ENCODE measurements at places on chromosomes 2 and 18. TPM values are rescaled to one million over a fixed set of nuclear protein-coding genes. Genes with fewer than 3 reads are reported as not detected.

DNA sequence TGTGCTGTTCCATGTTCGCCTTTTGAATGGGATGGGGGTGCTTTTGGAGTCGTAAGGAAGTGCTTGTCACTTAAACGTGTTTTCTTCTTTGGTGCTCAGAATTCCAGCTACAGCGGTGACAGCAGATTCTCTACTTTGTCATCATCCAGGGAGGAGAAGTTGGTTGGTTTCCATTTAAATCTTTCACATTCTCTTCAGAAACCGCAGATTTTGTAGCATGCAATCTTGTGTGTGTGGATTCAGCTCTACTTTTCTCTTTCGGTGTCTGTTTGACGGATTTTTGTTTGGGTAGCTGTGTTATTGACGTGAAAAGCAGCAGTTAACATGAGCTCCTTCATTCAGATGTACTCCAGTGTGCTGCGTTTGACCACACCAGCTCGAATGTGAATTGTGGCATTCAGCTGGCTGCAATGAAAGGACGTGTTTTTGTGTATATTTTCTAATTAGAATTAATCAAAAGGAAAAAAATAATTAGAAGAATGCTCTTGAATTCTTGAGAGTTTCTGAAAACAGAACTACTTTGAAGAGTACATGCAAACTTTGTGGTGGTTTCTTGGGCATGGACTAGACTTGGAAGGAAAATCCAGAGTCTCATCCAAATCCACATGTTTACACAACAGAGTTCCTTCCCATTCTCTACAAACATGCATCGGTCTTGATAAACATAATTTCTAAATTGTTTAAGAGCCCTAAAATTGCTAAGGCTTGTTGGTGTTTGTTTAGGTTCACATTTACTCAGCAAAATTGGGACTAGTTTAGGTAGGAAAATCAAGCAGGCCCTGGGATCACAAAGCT, 68.7 kb upstream of the RBM44 start:
- no peak for DNase-seq

DNA sequence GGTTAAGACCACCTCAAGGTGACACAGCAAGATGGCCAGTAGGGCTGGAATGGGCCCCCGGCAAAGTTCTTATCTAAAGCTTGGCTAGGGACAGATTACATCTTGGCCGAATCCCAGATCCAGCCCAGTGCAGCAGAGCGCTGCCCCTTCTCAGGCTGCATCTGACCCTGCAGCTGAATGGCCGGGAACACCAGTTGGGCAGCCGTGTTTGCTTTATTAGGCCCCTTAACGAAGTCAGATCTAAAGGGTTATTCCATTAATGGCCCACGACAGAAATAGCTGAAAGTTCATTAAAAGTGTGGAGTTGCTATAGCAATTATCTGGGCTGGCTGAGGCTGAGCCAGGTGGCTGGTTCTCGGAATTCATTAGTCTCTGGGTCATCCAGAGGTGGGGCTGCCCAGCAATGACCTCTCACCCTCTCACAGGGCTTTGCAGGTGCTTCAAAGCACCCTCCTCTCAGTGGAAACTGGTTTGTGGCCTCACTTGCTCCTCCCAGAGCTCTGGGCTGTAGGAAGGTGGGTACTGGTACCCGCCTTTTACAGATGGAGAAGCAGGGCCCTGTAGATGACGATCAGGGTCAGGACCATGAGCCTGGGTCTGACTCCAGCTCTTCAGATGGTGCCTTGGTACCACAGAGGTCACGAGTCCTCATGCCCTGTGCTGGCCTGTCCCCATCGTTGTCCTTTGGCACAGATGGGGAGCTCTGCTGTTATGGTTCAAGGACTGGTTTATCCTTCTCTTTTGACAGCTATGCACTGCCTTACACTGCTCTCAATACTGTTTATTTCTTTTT, 68.8 kb downstream of the EMX1 start:
- no peak for DNase-seq

DNA sequence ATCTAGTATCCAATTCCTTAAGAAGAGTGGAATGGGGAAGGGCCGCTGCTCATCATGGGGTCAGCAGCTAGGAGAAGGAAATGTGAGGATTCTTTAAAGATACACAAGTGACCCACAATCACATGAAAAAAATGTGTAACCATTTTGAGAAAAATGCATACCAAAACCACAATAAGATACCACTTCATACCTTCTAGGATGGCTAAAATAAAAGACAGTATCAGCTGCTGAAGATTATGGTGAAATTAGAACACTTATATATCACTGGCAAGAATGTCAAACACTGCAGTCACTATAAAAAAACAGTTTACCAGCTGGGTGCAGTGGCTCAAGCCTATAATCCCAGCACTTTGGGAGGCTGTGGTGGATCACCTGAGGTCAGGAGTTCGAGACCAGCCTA, 67.9 kb downstream of the C2orf74 start:
- DNase-seq = no peak

DNA sequence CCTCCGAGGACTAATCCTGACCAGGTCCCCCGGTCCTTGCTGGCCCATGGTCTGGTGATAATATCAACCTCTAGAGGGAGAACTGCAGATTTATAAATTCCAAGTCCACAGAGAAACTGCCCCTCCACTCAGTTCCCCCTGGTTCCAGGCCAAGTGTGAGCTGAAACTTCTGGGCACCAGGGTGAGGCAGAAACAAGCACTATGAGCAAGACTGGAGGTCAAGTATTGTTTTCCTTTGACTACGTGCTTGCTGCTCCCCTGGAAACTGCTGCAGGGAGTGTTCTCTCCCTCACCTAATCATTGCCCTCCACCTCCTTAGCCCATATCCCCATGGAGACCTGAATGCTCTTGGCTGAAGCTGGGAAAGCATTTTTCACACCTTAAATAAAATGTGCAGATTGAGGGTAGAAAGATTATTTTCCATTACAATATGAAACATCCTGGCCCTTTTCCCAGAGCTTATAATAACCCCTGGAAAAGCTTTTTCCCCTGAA, 135.2 kb downstream of the RDH14 start:
- no peak for DNase-seq

DNA sequence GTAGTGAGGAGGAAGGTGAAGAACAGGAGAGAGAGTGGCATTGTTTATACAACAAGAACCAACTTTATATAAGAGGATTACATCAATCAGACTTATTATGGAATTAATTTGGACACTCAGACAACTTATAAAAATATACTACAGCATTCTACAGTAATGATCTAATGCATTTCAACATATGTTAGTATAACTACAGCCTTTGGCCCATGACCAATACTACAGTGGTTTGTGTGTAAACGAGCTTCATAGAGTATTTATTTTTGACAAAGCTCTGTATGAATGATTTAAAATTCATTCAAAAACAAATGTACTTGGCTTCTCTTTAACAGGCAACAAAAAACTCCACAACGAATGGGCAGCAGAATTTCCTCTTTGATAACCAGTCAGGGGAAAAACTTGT, 72.8 kb downstream of the ZNF521 start:
- DNase-seq = no peak

DNA sequence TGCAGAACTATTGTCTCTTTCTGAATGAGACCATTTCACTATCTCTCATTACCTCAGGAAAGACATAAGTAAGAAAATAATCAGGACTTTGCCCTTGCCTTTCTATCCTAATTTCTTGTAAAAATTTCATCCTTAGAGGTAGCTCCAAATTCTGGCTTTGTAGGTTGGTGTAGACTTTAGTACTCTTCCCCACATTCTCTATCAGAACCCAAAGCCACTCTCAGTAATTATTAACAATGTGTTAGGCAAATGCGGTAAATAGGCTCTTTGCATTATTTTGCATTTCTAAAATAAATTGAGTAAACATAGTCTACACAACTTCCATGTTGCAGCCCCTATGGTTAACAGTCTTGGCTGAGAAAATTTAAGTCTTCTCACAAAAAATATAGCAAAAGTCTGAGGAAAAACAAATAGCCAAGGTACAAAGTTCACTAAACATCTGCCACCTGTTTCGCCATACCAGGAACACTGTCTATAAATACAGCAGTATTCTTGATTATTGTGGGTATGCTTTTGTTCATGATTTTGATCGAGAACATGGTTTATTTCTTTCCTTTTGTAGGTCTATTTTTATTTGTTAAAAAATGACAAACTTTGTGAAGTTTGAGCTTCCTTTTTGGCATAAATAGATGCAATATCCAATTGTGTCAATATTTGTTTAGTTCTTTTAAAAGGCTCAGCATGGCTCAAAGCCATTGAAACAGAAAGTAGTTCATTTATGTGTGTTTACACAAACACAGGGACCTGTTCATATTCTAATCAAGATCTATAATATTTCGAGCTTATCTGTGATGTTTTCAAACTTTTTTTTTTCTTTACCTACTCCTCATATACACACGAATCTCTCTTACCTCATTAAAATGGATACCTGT, 1061.5 kb downstream of the CNTNAP5 start:
- no peak for DNase-seq

DNA sequence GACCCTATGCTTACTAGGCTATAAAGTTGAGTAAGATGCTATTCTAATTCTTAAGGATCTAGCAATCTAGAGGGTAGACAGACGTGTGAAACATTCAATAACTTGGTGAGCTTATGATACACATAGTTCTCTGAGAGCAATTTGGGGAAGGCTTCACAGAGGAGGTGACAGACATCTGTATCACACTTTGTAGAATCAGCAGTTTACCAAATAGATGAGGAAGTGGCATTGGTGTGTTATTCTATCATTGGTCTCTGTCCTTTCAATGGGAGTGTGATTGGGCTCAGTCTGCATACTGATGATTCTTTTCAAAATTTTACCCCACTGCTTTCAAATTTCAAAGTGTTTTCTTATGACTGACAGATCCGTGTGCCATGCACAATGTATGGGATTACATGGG, 47.0 kb upstream of the TMEM178A start:
- DNase-seq = no peak

GRCh38 chr18:25503567-25504081, 151.7 kb upstream of the ZNF521 start:
- peak; percentile 69 for DNase-seq

DNA sequence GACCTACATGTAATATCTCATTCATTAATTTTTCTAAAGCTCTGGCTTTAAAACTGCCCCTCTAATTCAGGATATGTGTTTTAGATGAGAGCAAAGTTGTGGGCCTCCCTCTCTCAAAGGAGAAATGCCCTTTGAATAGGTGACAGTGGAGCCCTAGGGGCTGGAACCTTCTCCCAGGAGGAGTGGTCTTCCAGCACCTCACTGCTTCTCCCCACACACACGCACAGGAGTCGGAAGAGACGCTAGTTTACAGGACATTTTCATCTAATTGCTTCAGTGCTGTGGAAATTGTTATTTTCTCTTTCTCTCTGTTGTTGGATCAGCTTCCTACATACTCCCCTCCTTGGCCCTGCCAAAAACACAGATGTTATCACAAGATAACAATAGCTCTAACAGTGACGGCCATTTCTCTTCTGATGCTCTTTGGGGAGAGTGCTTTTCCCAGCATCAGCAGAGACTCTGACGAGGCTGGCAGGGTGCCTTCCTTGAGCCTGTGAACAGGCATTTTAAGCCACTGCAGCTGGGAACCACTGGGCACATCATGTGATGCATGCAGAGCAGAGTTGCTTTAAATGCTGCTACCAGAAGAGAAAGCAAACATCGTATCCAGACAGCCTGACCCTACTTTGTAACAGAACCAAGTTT, 209.4 kb upstream of the SP5 start:
- no peak for DNase-seq

- DNase-seq = no peak
Observed at GRCh38 chr2:169493360-169493759, 14.1 kb downstream of the BBS5 start.

GRCh38 chr2:197873293-197873701, 68.9 kb downstream of the PLCL1 start:
- peak; percentile 67 for DNase-seq

- no peak for DNase-seq
Observed at GRCh38 chr2:162149940-162150339, 2.1 kb downstream of the GCG start.

DNA sequence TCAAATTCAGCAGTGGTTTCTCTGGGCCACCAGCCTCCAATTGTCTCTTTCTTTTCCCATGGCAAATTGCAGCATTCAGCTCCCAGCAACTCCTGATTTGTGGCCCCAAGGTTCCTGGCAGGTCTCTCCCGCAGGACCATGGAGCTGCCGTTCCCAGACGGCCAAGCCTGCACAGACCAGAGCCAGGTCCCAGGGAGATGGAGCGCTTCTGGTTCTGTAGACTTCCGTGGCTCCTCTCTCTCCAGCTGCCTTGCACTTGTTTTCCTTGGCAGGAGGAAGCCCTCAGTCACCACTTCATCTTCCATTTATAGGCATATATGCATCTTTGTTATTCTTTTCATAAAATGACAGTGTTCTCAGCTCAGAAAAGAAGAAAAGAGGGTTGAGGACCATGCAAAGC, 21.7 kb downstream of the TNP1 start:
- no peak for DNase-seq

DNA sequence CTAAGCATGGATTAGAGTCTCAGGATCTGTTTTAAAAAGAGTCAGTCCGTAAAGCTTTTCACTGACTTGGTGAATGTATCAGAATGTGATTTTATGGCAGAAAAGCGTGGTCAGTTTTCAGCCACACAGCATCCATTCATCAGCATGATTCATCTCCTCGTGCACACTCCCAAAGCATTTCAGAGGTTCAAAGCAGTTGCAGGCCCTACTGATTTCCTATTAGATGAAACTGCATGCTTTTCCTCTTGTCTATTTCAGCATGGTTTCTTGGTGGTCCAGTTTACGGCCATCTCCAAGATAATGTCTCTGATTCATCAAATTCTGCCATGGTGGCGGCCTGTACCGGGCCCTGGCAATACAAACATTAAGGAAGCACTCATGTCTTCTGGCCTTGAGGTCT, 4.8 kb upstream of the PARD6G start:
- DNase-seq = peak; percentile 11

DNA sequence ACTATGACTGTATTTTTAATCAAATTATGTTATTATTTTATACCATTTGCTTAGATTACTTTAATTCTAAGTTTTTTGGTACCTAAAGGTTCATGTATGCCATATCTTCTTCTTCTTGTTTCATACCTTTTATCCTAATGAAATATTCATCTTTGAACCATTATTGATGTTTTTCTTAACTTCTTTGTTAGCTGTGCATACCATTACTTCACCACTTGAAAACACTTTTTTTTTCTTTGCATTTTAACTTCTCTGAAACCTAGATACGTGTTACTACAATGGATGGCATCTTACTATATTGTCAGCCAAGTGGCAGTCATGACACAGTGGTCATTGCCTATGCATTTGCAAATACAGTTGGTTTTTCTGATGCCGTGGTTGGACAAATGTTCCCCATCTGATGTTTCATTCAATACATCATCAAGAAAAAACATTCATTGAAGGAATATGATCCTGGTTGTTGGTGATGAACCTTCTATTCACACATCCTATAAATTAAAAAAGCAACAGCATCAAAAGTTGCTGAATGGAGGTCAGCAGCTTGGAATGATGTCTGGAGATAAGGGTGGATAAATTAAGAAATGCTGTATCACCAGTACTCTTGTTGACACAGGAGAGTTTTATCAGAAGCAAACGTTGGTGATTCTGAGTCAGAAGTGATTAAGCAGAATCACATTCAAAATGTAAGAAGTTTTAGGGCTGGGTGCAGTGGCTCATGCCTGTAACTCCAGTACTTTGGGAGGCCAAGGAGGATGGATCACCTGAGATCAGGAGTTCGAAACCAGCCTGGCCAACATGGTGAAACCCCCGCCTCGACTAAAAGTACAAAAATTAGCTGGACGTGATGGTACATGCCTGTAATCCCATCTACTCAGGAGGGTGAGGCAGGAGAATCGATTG, 7.4 kb downstream of the IL36A start:
- DNase-seq = peak; percentile 72

Gene TSPYL6
- total RNA-seq = not detected

Gene C1GALT1C1L
- 1.3 TPM for total RNA-seq

Gene FBXO36
- 6.2 TPM for total RNA-seq

Gene TMEM178A
- 1.3 TPM for total RNA-seq

Gene SLC9A2
- total RNA-seq = 1.5 TPM

Gene RIT2
- total RNA-seq = not detected

Gene SEH1L
- 57.8 TPM for total RNA-seq

Gene BCL11A
- total RNA-seq = 4.5 TPM

Gene SIGLEC15
- 12.1 TPM for total RNA-seq

Gene ZBTB7C
- 0.21 TPM for total RNA-seq
